ENCODE measurements at places on chromosomes 4 and X.
A peak's percentile ranks its signal among the peaks of the same experiment; 100 is the strongest.

- peak; percentile 21 for DNase-seq
Observed at GRCh38 chrX:38220024-38220414, 652 bp downstream of the SRPX start.

- no peak for DNase-seq
Observed at GRCh38 chr4:157655096-157655809, 434.7 kb downstream of the GRIA2 start.

DNA sequence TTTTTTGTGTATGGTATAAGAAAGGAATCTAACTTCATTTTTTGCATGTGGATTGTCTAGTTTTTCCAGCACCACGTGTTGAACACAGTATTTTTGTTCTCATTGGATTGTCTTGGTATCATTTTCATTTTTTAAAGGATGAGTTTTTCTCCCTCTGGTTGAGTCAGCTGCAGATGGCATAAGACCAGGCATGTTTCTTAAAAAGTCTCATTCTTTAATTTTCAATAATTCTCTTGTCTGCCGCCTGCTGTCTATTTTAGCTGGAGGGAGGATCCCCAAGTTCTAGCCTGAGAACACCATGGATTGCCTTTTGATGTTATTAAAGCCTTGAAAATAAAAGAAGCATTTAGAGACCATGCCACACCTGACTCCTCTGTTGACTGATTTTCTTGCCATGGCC, 263.8 kb downstream of the ARHGAP24 start:
- DNase-seq, result no peak

- no peak for DNase-seq
Observed at GRCh38 chr4:173230062-173230461, 61.5 kb downstream of the GALNT7 start.

DNA sequence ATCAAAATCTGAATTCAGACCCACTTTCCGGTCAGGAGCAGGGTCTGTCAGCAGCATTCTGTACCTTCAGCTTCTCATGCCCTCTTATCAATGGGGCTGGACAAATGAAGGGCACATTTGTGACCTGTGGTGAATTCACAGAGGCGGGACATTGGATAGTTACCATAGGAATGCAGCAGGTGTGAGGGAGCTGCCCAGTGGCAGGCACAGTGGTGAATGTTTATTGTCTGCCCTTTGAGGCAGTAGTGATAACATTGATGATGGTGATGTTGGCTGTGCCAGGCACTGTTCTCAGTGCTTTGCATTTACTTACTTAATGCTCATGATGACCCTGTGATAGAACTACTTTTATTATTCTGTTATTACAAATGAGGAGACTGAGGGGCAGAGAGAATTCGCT, 101.2 kb upstream of the KIT start:
- no peak for DNase-seq

- DNase-seq, result no peak
Observed at GRCh38 chr4:80076681-80077080, 3.7 kb upstream of the ANTXR2 start.

DNA sequence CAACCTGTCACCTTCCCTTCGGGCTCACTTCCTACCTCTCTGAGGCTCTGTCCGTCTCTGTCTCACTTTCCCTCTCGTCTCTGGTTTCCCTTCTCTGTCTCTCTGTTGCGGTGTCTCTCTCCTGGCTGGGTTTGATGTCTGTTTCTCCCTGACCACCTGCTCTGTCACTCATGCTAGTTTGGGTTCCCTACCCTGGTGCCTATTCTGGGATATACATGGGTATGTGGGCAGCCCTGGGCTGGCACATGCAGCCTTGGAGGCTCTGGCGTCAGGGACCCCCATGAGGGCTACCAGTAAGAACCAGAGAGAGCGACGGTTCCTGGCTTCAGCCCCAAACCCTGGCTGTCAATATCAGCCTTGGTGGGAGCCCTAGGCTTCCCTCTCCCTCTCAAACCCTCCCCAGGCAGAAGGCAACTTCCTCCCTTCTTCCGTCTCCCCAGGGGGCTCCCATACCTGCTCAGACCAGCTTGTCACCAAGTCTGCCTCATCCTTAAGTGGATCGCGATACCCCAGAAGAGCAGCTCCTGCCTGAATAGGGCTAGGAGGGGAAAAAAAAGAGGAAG, 314 bp downstream of the DNASE1L1 start:
- DNase-seq, result no peak

- DNase-seq, result peak; percentile 21
Observed at GRCh38 chrX:110992611-110993010, 103.4 kb upstream of the PAK3 start.

Measured in NCI-H345 (cell line).